ENCODE measurements at places on chromosomes 3 and 15.

- DNase-seq, result peak; percentile 45
Measured at GRCh38 chr3:100254168-100254777, 6.5 kb upstream of the TBC1D23 start.

DNA sequence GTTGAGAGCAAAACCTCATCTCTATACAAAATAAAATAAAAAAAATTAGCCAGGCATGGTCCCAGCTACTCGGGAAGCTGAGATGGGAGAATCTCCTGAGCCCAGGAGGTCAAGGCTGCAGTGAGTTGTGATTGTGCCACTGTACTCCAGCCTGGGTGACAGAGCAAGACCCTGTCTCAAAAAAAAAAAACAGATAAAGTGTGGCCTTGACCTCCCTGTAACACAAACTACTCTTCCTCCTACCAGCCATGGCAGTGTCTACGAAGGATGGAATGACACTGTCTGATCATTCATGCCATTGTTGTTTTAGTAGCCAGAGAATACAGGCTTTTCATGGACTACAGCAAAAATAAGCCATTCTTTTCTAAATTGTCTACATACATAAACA is 117.1 kb upstream of the IQSEC1 start:
- no peak for DNase-seq

GRCh38 chr3:10391391-10391790 is 70.5 kb upstream of the SEC13 start:
- DNase-seq, result no peak

DNA sequence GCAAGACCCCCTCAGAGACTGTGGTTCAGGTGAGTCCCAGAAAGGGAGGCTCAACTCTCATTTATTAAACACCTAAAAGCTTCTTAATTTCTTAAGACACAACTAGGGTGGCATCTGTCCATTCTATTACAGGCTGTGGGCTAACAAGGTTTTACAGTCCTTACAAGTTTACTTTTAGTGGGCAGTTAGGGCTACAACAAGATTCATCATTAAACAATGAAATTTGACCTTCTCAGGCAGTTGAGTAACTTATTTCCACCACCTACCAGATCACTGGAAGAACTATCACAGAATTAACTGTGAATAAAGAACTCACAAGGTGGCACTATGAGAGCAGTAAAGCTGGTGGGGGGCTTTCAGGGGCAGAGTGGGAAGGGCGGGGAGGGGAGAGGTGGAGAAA is 132.6 kb downstream of the PLD1 start:
- no peak for DNase-seq

- DNase-seq, result no peak
Measured at GRCh38 chr3:195849322-195850074, 37.8 kb upstream of the MUC4 start.

DNA sequence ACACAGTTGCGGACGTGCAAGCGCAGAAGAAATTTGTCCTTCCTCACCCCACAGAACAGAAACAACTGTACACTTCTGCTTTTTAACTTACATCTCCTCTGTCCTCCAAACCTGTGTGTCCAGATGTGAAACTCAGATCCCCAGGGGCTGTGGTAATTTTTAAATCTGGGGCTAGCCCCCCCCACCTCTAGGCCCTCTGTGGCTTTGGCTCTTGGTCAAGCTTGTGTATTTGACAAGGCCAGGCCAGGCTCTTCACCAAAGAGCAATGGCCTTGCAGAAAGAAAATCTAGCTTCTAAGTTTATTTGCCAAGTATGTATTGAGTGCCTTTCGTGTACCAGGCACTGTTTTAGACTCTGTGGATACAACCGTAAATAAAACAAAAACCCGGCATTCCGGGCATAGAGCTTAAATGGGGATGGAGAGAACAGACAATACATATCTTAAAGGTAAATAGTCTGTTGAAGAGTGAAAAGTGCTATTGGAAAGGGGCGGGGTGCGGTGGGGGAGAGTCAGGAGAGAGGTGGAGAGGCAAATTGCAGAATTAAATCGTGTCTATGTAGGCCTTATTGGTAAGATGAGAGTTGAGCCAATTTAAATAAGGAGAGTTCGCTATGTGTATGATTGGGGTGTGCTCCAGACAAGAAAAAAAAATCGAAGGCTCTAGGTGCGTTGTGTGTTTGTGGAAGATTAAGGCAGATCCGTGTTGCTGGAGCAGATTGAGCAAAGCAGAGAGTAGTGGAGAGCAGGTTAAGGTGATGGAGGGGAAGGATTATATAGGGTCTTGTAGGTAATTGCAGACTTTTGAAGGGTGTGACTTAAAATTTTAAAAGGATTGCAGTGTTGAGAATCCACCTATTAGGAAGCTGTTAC is 781 bp upstream of the DPH6 start:
- DNase-seq, result no peak

DNA sequence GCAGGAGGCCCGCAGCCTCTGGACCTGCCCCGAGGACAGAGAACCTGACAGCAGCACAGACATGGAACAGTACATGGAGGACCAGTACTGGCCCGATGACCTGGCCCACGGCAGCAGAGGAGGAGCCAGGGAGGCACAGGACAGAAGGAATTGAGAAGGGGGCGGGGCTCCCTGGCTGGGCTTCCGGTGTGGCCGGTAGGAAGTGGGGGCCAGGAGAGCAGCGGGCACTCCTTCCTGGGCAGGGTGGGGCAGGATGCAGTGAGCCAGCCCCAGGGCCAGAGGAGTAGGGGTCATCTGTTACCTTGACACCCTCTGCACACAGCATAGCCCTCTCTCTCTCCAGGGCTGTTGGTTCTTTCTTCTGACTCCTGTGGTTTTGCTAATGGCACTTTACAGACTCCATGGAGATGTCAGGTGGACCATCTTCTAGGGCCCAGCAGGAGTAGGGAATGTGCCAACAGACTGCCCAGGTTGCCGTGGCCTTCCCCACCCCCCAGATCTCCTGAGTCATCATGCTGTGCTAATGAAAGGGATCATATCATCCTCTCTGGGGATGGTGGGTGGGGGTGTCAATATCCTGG is 8.6 kb upstream of the ISG20 start:
- DNase-seq, result peak; percentile 55

- DNase-seq, result no peak
Measured at GRCh38 chr3:8489278-8489792, 12.3 kb upstream of the LMCD1 start.

GRCh38 chr15:93036951-93037819 is 51.8 kb downstream of the RGMA start:
- DNase-seq, result peak; percentile 90

- DNase-seq, result no peak
Measured at GRCh38 chr15:36844534-36844998, 255.8 kb downstream of the MEIS2 start.

- no peak for DNase-seq
Measured at GRCh38 chr3:99663977-99664376, 25.6 kb downstream of the COL8A1 start.

DNA sequence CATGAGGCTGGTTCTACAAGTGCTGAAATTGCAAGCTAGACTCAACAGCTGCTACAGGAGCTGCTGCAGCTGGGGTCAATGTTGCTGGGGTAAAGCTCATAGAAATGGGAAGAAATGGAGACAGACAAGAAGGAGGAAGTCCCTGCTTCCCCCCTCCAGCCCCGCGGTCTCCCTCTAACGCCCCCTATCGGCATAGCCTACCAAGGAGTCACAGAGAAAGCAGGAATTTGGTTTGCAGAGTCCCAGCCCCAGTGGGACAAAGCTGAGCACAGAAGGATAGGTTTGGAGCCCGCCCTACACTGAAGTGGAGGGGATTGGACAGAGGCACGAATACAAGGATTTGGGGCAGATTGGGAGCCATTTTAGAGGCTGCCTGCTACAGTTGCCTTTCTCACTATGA is 176.9 kb upstream of the ANKRD28 start:
- no peak for DNase-seq

- no peak for DNase-seq
Measured at GRCh38 chr15:58037723-58038301, 27.7 kb downstream of the ALDH1A2 start.

GRCh38 chr3:24303057-24303754 is 191.4 kb downstream of the THRB start:
- no peak for DNase-seq

DNA sequence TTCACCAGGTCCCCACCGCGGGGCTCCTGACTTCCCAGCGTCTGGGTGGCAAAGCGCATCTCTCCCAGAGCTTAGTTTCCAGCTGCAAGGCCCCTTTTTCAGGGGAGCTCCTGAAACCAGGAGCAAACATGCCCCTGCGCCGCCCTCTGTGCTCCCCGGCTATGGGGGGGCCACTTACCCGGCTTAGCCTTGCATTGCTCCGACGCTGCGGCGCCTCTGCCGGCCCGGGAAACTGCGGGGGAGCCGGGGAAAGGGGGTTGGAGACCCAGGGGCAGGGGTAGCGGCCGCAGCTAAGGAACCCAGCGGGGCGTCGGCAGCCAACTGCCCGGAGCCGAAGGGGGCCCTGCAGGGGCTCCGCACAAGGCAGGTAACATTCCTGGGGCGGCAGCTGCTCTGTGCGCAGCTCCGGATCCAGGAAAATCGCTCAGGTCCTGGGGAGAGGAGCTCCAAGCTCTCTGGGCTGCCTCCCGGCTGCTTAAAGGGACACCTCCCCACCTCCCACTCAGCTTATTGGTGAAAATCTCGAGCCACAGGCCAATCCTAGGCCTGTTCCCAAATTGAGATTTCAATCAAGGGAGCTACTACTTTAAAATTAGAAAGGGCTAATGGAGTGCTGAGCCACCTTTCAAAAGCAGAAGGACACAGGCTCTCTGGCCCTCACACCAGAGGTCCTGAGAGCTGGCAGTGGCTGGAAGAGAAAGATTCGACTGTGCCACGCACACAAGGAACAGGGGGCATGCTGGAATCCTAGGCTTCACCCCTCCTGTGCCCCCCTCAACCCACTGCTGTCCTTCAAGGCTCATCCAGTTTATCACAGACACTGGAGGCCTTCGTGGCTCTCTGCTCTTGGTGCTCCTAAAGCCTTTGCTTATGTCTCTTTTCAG is 42.7 kb upstream of the PRICKLE2 start:
- peak; percentile 75 for DNase-seq

DNA sequence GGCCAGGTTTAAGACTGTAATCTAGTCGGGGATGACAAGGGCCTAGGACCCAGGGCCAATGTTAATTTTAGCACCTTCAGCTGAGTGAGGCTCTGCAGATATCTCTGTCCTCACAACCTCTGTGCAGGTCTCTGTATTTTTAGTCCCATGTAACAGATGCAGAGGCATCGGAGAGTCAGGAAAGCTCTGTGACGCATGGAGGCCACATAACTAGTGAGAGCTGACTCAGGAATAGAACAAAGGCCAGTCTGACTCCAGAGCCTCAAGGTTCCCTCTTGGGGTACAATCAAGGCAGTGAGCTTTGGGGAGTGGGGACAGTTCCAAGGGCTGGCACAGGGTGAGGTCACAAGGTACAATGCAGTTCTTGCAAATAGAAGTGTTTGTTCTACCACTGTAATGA is 31.0 kb downstream of the FSTL1 start:
- peak; percentile 66 for DNase-seq

DNA sequence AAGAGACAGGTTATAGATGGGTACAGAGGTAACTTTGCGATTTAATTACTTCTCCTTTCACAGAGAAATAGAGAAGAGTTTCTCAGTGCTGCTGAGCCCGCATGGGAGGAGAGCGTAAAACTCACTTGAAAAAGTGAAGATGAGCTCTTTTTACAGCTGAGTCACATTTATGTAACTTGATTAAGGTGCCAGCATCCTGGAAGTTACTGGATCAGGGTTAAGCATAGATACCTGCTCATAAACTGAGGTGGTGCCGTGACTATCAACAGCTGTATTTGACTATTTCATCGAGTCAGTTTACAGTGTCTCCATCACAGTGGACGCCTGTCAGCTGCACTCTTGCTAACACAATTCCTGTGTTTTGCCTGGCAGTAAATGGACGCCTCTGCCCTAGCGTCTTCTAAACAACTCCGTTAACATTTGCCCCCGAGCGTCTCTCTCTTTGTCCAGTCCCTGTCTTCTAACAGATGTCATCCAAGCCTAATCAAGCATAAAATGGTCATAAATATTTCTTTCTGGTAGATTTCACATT is 414.6 kb downstream of the FOXP1 start:
- DNase-seq, result no peak

DNA sequence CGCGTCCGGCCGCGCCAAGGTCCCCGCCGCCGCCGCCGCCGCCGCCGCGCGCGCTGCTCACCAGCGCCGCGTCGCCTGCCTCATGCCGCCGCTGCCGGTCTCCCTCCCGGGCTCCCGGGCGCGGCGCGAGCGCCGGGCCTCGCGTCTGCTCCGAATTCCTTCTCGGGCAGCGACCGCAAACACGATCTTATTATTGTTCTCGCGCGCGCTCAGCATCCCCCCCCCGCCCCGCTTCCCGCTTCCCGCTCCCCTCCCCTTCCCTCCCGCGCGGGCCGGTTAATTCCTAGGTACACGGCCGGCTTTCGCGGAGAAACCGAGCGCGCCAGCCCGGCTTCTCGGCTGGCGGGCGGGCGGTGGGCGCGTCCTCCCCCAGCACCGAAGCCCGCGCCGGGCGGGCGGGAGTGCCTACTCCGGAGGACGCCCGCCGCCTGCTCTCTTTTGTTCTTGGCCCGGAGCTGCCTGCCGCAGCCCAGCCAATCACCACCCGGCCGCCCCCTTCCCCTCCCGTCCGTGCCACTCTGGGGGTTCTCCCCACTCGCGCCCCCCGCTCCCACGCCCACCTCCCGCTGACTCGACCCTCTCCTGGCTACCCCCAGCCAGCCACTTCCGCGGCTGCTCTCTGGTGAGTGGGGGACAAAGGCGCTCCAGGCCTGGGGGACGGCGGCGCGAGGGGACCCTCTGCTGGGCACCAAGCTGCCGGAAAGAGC is at the start of gene HDGFL3:
TSS of gene HDGFL3 (minus strand) at position 164 of the 707 bp plus-strand sequence. CDS start 409 bp downstream, outside the sequence.
- peak; percentile 75 for DNase-seq

GRCh38 chr3:179528772-179529171 is 34.0 kb upstream of the ACTL6A start:
- no peak for DNase-seq

DNA sequence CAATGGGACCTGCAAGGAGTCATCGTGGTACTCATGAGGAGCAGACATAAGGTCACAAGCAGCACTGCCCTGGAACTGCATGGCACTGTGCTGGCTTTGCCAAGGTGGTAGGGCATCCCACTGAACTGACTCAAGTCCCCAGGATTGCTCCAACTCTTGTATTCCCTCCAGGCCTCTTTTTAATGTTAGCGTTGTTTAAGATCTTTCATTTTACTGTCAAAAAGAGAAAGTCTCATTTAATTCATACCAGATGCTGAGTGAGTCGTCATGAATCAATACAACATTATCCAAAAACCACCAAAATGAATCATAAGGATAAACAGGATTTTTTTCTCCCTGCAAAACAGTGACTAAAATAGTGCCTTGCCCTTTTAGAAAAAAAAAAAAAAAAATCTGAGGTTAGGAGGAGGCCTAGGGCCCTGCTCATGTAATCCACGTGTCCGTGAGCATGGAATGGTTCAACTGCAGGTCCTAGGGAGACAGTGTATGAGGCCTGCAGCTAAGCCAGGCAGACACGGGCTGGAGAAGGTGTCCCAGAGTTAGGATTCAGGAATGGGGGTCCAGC is 36.7 kb upstream of the BLM start:
- no peak for DNase-seq

- DNase-seq, result no peak
Measured at GRCh38 chr3:152071924-152072323, 196.8 kb upstream of the MBNL1 start.

DNA sequence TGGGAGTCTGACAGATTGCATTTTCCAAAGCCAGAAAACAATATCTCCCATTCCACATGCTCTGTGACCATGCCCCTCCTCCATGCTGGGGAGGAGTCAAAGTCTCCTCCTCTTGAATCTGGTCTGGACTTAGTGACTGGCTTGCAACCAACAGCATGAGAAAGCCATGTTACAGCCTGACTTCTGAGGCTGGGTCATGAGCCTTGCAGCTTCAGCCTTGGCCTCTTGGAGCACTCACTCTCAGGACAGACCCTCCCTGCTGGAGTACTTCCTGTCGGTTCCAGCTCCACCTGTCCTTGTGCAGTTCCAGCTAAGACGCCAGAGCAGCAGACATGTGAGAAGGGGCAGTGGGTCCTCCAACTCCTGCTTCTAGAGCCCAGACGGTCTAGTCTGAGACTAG is 49.7 kb upstream of the RBSN start:
- no peak for DNase-seq
